Pulmonary artery endothelial cell (primary cell): ENCODE measurements at places on chromosomes 2 and 18.

- DNase-seq, result peak; percentile 71
These were observed 204.5 kb downstream of the ARL4C start for GRCh38 chr2:234292205-234292961.

DNA sequence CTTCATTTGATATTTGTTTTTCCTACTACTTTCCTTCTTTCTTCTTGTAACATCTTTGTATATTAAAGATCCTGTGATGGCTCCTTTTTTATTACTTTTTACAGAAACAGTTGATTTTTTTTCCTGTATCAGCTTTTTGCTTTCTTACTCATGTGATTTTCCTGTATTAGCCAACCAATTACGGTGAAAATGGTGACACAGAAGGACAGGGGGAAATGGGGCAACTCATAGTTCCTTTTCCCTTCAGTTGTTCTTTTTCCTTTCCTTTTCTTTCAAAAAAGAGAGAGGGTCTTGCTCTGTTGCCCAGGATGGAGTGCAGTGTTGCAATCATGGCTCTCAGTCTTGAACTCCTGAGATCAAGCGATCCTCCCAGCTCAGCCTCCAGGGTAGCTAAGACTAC is 117.8 kb downstream of the ATL2 start:
- DNase-seq, result no peak

DNA sequence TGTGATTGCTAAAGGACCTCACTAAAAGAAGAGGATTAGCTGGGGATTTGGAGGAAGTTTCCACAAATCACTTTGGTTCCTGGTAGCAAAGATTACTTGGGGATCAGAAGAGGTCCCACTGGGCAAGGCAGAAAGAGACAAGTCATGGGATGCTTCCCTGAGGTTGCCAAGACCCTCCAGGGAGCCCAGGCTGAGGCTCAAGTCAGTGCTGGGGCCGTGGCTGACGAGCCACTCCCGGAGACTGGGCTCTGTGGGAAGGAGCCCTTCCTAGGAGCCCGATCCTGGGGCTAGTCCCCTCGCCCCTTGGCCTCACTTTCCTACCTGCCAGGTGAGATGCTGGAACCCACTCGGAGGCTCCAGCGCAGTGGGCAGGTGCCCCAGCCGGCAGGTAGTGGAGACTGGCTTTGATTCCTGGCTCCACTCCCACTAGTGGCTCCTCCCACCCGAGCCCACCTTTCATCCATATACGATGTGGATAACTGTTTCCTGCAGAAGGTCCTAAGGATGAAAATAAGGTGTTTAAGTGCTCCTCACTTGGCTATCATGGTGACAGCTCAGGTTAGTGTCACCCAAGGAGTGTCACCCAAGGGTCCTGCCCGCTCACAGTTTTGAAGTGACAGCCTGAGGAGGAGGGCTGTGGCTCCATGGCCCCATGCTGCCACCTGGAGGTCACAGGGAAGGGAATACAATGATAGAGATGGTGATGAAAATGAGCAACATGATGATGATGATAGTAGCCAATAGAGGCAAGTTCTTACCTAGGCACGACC is 100.5 kb downstream of the CAPN13 start:
- DNase-seq, result no peak

DNA sequence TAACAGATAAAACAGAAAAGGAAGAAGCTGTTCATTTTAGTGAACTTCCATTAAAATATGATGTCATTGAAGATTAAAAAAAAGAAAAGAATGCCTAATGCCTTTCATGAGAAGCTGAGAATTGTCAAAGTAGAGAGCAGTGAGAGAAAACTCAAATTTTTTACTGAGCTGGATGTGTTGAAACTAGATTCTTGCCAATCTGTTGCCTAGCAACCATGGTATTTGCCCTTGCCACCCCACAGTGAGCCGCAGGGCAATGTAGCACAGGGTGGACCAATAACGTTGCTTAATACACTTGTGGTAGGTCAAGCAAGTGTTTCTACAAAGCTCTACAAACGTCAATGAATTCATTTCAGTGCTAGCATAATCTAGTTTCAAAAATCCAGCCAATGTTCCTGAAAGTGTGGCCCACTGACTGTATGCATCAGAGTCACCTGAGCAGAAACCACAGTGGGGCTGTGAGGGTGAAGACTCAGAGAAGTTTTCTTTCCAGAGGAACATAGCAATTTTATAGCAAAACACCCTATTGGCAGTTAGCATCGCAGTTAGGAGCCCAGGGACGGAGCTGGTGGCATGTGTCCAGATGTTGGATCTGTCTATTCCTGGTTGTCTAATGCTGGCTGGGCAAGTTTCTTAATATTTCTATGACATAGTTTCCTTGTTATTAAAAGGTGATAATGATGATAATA is 132.2 kb downstream of the DOCK10 start:
- DNase-seq, result peak; percentile 22

DNA sequence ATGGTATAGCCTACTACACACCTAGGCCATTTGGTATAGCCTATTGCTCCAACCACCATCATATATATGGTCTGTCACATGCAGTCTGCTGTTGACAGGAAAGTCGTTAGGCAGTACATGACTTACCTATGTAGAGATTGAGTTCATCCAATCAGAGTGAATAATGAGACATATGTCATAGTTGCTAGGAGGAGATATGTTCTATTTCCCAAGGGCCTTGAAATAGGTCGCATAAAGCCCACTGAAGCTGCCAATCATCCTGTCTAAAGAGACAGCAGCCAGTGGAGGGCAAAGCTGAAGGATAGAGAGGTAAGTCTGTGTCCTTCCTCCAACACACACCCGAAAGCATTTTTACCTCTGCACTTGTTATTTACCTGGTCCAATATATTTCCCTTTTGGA is 263.4 kb downstream of the PTPRM start:
- no peak for DNase-seq

DNA sequence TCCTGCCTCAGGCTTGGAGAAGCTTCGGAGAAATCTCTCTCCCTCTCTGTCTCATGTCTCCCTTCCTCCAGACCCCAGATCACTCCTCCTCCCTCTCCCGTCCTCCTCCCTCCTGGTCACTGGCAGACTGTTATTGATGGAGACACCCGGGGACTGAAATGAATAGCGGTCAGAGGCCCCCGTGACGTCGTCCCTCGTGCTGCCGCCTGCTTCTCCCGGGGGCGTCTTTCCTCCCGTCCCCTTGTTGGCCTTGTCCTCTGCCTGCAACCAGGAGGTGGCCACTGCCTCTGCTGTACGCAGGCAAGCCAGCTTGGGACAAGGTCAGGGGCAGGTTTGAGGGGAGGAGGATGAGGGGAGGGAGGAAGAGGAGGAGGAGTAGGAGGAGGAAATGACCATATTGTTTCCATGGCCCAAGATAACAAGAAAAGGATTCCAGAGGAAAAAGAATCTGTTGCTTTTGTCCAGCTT is 78.2 kb downstream of the CELF4 start:
- DNase-seq, result peak; percentile 7

- DNase-seq, result no peak
These were observed 1077.1 kb upstream of the ZEB2 start for GRCh38 chr2:145597006-145597405.

DNA sequence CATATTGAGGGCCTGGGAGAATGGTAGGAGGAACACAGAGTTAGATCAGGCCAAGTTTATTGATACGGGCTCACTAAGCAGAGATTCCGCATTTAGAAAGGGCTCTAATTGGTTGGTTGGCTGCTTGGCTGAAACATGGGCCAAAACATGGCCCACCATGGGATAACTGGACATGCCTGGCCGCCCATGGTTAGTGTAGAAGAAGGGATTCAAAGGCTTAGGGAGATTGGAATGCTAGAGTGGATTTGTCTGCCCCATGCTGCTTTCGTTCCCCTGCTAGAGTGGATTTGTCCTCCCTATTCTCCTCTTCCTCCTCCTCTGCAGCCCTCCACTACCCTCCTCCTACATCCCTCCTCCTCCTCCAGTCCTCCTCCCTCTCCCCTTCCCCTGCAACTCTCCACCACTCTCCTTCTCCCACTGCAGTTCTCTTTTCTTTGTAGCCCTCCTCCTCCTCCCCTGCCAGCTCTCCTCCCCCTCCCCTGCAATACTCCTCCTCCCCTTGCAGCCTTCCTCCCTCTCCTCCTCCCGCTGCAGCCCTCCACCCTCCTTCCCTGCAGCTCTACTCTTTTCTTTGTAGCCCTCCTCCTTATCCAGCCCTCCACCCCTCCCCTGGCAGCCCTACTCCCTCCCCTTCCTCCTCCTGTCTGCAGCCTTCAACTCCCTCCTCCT is 17.2 kb downstream of the BOK start:
- no peak for DNase-seq

DNA sequence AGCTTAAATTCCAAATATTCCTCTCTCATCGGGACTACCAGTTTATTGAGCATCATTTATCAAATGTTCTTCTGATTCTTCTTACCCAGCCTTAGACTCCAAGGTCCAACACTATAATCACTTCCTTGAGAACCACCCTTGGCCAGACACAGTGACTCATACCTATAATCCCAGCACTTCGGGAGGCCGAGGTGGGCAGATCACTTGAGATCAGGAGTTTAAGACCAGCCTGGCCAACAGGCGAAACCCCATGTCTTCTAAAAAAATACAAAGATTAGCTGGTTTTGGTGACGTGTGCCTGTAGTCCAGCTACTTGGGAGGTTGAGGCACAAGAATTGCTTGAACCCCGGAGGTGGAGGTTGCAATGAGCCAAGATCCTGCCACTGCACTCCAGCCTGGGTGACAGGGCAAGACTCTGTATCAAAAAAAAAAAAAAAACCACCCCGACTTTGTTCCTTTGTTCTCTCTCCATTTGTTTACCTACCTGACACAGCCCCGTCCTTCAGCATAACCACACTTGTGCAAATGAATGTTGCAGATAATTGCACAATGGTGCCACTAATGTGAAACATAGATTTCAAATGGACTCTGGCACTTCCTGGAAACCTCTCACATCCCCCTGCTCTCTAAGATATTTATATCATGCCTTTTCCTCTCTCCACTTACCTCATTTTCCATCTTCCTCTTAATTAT is 38.9 kb upstream of the LPIN2 start:
- no peak for DNase-seq

DNA sequence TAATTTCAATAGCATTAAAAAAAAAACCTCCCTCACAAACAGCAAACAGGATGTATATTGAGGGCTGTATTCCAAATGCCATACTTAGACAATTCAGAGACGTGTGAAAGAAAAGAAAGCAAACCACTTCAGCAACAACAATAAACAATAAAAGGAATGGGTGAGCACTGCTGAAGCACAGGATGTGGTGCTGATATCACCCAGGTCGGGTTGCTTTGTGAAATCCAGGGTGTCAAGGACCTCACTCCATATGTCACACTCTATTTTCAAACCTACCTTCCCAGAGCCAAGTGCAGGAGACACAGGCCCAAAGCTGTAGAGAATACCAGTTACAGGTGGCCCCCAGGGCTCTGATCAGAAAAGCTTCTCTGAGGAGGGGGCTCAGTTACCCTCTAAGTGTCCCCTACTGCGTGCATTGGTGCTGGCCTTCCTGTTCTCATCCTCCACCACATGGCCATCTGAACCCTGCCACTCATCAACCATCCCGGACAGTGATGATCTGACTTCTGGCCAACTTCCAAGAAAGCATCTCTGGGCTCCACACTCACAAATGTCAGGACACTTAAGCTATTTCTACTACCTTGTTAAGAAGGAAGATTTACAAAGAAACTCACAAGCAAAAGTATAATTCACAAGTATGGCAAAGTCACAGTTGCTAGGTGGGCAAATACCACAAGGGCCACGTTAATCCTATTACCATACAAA is 363.0 kb downstream of the SS18 start:
- no peak for DNase-seq

DNA sequence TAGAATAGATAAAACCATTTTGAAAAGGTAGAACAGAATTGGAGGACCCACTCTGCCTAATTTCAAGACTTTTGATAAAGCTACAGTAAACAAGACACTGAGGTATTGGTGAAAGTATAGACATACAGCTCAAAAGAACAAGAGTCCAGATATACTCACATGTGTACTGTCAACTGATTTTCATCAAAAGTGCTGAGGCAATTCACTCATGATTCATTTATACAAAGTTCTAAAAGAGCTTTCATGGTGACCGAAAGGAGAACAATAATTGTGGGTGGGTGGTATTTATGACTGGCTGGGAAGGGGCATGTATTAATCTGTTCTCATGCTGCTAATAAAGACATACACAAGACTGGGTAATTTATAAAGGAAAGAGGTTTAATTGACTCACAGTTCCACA is 7.3 kb downstream of the MAP4K3 start:
- no peak for DNase-seq

DNA sequence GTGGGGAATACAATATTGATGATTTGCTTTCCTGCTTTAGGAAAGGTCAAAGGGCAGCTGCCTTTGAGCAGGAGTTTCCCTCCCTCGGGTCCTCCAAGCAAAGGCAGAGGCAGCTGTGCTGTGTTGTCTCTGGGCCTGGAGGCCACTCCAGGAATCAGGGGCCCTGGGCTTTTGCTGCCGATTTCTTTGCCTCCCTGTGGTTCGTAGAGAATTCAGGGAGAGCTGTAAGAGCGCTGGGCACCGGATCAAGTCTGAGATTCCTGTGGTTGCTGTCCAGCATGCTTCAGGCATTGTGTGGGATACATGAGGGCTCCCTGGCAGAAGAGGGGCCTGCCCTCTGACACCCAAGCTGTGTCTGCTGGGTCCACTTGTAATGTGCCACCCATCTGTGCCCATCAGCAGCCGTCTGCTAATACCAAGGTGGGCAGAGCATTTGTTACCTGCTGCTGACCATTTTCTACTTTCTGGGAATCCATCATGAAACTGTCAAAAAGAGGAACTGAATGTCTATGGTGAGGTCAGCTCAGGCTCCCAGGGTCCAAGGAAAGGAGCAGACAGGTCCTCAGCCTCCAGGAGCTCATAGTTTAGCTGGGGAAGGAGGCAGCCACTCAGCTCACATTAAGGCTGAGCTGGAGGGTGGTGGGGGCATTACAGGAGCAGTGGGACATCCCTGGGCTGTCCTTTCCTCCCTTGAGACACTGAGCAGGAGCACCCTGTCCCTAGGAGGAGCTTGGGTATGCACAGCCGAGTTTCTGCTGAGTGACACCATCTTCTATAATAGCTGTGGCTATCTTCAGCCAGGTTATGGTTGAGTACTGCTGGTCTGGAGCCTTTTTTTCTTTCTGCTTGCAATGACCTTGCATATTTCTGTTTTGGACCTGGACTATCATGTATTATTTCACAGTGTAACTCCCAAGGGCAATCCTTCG is 68.5 kb downstream of the CTIF start:
- DNase-seq, result no peak

- no peak for DNase-seq
These were observed 1271.7 kb upstream of the SLC39A10 start for GRCh38 chr2:194385376-194385775.

- no peak for DNase-seq
These were observed 125.3 kb upstream of the NRP2 start for GRCh38 chr2:205556841-205557539.

- no peak for DNase-seq
These were observed 187.7 kb downstream of the SMAD7 start for GRCh38 chr18:48762836-48763718.

- no peak for DNase-seq
These were observed 553.0 kb upstream of the FANCL start for GRCh38 chr2:58794103-58794502.

GRCh38 chr2:234343372-234343771 is 153.5 kb downstream of the ARL4C start:
- no peak for DNase-seq
